ENCODE measurements at places on chromosomes 1 and 21.

DNA sequence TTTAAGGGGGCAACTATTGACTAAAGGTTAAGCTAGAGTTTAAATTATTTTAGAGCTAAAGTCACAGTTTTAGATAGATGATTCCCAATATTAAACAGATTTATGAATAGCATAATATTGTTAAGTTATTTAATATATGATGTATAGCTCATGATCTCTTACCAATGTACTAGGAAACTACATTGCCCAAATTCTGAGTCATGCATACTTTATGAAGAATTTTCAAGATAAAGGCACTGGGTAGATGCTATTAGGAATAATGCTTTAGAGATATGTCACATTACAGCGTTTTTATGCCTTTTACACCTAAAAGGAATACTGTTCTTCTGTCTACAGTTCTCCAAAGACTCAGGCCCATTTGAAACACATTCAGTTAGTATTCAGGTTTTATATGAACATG lies 215.1 kb downstream of the NCAM2 start:
- no peak for DNase-seq

DNA sequence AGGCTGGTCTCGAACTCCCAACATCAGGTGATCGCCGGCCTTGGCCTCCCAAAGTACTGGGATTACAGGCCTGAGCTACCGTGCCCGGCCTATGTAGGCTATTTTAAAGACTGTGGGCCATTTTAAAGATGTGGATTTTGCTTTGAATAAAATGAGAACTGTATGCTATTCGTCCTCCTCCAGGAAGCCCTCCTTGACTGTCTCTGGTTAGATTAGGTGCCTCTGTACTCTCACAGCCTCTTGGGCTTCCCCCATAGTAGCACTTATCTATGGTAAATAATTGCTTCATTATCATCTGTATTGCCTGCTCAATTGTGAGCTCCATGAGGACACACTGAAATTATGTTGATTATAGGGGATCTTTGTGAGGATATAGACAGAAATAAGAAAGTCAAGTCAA lies 20.5 kb upstream of the ERI3 start:
- DNase-seq = no peak

- DNase-seq = no peak
These were observed 54.0 kb downstream of the CAPN9 start for GRCh38 chr1:230800891-230801840.

DNA sequence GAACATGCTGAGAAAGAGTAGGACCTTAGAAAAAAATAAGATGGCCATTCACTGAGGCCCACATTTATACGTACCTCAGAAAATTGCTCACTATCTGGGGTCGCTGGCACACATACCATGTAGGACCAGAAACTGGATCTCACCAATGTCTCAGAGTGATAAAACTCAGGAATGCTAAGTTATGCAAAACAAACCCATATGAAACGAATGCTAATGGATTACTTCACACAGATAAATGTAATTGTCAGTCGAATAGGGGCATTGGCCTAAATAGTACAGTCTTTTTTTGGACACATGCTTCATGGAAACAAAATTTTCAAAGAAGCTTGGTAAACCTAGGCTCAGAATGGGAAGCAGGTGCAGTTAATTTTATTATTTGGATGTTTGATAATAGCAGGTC lies 32.6 kb upstream of the RGS2 start:
- no peak for DNase-seq

DNA sequence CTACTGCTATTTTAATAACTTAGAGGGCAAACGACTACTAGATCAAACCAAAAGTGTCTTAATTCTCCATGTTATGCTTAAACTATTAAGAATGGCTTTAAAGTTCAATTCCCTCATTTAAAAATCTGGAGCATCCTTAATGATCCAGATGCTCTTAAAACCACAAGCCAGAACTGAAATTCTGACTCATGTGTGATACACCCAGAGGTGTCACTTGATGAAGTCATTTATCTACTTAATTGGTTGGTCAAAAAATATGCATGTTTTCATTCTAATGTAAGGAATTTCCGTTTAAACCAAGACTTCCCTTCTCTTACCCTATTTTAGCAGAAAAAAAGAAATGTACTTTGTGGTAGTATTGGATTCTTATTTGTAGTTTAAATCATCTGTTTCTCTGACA lies 1261.2 kb upstream of the B3GALT2 start:
- no peak for DNase-seq

GRCh38 chr1:21625390-21626190 lies 43.6 kb downstream of the RAP1GAP start:
- DNase-seq = no peak

DNA sequence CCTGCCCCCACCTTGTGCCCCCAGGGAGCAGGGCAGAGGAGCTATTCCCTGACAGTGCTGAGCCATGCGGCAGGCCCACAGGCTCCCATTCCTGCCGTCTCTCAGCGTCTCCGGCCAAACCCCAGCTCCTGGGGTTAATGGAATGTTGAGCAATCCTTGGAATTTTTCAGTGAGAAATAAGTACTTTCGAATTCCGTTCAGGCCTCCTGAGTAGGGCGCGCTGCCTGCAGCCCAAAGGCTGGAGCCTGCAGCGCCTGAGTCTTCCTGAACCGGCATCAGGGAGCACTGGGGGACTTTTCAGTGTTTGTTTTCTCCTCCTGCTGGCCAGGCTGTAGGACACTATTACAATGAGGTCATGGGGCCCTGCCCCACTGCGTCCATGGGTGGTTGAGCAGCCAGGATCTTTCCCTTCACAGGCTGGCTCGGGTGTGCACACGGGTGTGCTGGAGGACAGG lies 33.3 kb upstream of the CSF1 start:
- DNase-seq = peak; percentile 95

- no peak for DNase-seq
These were observed 6.2 kb upstream of the CPLANE2 start for GRCh38 chr1:16243215-16243610.

DNA sequence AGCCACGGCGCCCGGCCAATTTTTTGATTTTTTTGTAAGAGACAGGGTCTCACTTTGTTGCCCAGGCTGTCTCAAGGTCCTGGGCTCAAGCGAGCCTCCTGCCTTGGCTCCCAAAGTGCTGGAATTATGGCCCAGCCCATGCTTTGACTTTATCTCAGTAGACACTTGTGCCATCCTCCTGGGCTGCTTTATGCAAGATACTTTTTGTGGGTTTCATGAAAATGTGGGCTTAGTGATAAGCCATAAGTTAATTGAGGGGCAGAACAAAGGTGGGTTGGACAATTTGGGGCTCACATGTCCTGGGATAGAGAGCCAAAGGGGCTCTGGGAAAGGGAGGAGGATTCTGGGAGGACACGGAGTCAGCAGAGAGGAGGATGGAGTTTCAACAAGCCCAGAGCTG lies 22.0 kb downstream of the ALPL start:
- DNase-seq = no peak

GRCh38 chr1:170587253-170587593 lies 55.3 kb downstream of the GORAB start:
- DNase-seq = no peak

- no peak for DNase-seq
These were observed 37.6 kb downstream of the EYA3 start for GRCh38 chr1:28050776-28051175.

DNA sequence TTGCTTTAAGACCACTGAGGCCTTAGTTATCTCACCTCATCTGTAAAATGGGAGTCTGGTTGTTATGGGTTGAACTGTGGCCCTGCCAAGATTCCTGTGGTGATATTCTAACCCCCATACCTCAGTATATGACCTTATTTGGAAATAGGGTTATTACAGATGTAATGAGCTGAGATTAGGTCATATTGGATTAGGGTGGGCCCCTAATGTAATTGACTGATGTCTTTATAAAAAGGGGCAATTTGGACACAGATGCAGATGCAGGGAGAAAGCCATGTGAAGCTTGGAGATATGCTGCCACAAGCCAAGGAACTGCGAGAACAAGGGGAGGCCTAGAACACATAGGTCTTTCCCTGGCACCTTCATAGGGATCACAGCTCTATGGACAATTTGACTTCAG lies 3.9 kb downstream of the C1orf87 start:
- no peak for DNase-seq

GRCh38 chr21:37557261-37557950 lies 190.8 kb downstream of the DYRK1A start:
- no peak for DNase-seq

DNA sequence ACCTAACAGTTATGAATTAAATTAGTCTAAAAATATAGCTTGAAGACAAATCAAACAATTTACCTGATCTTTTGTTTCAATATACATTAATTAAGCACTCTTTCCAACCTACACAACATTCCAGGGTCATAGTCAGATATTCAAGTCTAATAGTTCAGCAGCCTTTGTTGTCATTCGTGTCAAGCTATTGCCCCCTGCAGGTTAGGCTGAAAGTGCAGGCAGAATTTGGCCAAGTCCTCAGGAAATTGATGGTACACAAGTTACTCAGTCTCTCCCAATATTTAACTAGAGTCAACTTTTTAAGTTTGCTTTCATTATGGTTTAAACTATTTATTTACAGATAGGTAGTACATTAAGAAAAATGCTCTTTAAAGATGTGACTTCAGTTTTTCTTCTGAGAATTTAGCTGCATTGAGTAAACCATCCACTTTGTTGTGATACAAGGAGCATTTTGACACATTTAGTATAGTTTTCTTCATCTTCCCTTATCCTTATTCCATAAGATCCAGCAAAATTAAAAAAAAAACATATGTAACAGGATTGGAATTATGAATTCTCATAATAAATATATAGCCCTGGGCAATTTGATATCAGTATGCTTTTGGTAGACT lies 130.3 kb upstream of the DPYD start:
- peak; percentile 75 for DNase-seq

GRCh38 chr1:149884433-149885338 lies 14.7 kb upstream of the BOLA1 start:
- DNase-seq = peak; percentile 47

DNA sequence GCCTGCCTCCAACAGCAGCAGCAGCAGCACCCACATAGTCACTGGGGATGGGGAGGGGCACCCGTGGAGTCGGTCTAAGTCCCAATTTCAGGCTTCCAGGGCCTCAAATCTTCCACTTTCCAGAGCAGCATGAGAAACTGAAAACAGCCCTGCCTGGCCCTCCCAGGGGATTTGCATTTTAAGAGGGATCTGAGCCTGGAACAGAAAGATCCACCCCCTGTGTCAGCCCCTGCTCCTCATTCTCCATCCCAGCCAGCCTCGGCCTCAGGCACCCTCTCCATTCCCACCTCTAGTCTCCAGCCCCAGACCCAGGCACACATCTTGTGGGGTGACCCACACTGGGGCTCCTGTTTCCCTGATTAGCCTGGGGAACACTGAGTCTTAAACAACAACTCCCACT lies 51.8 kb downstream of the FBXO2 start:
- DNase-seq = no peak

GRCh38 chr1:24373044-24373443 lies 40.5 kb downstream of the STPG1 start:
- DNase-seq = no peak

- DNase-seq = peak; percentile 93
These were observed at the start of gene PRDX1 for GRCh38 chr1:45521413-45522323. PRDX1 (minus strand) TSS chr1:45521884; CDS start chr1:45519043, 2,841 bp downstream.

GRCh38 chr1:40664167-40664537 lies 1.3 kb downstream of the RIMS3 start:
- no peak for DNase-seq

DNA sequence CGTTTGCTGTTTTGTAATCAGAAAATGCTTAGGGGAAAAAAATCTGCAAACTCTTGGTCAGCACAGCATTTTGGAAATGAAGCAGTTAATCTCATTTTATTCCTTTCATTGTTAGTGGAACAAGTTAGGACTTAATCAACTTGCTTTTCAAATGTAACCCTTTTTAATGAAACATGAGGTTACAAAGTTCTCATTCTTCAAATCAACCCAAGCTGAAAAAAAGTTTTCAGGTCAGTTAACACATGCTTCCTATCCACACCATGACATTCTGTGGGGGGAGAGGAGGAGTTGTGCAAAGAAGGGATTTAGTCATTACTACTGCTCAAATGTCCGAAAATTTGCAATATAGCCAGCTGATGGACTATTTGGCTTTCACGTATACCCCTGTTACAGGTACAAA lies 283.2 kb upstream of the LYPLAL1 start:
- DNase-seq = no peak

Data from HCEC 1CT (cell line).